Retina (tissue), 1 donor: ENCODE measurements at places on chromosomes 11 and 22.

- DNase-seq: no peak
These were observed at the start of gene CCDC83 for GRCh38 chr11:85855341-85855656. Gene CCDC83, plus strand, starts transcription at chr11:85855383. Its CDS starts 9,741 bp downstream, at chr11:85865124.

DNA sequence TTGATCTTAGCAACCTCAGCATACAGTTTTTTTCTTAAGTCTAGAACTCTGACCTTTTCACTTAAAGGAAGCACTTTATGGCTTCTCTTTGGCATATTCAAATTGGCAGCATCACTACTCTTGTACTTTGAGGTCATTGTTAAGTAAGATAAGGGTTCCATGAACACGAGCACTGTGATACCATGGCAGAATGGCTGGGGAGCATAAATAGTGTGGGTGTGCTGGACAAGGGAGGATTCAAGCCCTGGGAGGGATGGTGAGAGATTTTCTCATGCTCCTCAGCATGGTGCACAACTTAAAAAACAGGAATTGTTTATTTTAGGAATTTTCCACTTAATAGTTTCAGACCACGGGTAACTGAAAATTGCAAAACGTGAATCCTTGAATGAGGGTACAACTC, 111.4 kb downstream of the ATXN10 start:
- DNase-seq: no peak

- DNase-seq: no peak
These were observed 64.7 kb downstream of the LDLRAD3 start for GRCh38 chr11:36008584-36008983.

DNA sequence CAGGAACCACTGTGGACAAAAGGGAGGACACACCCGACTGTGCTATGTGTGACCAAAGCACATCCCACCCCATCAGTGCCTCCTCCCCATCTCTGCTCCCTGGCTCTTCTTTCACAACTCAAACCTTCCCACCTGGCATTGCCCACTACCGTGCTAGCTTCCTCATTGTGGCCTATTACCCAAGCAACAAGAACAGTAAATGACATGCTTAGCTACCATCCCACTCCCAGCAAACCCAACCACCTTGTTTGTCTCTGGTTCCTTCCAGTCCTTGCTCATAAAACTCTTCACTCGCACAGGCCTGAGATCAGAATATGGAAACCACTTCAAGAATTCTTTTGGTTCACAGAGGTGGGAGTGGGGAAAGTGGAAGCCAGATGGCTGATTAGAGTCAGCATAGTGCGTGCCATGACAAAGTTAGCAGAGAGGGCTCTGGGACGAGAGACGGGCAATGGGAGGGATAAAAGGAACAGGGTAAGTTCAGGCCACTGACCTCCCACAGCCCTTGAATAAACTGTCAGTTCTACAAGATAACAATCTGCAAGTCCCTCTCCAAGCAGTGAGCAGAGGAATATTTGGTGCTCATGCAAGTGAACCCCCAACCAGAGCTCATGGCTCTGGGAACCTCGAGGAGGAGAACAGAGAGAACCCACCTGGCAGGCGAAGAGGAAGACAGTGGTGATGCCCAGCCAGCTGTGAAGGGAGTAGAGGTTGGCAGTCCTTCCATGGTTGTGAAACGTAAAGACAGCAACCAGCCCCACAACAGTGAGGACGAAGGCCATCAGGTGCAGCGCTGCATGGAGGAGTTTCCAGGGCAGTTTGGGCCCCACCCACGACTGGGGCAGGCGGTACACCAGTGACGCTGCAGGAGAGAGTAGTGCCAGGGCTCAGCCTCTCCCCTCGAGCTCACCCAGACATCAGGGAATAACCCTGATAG, 8.3 kb downstream of the CYB561A3 start:
- no peak for DNase-seq

DNA sequence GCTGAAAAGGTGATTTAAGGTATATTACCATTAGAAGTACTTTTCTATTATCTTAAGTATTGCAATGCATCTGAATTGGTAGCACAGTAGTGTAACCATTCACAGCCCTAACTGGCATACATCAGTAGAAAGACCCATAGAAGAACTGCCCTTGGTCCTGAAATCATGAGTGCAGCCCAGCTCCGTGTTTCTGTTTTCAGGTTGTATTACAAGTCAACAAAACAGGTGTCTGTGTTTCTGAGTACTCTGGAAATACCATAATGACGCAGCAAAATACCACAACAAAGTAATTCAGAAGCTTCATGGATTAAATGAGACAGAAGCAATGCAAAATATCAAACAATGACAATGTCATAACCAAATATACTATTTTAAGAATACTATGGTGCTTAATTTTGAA, 226.3 kb downstream of the OPCML start:
- no peak for DNase-seq

DNA sequence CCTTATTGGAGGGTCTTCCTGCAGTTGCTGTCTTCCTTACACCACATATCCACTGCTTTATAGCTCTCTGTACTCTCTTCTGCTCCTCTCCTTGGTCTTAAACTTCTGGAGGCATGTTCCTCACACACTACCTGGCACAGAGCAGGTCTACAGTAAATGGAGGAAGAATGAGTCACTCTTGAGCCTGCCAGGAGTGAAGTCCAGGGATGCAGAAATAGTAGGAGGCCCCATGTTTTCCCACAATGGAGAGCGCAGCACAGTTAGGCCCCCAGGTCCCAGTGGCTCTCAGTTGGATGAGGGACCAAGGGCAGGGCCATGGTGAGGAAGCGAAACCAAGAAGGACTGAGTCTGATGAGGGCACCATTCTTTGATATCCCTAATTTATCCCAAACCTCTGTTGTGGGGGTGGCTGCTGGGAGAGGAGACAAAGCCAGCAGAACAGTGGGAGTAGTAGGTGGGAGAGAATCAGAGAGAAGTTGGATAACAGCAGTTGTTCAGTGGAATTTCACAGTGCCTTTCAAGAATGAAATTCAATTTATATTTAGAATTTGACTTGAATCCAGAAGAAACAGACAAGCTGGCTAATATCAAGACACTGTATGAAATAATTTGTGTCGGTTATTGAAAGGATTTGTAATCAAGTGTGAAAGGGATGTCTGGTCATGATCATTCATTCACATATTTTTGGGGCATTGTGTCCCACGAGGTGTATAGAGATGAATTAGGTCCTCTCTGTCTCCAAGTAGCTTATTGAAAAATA, 187.8 kb downstream of the HIPK3 start:
- no peak for DNase-seq

DNA sequence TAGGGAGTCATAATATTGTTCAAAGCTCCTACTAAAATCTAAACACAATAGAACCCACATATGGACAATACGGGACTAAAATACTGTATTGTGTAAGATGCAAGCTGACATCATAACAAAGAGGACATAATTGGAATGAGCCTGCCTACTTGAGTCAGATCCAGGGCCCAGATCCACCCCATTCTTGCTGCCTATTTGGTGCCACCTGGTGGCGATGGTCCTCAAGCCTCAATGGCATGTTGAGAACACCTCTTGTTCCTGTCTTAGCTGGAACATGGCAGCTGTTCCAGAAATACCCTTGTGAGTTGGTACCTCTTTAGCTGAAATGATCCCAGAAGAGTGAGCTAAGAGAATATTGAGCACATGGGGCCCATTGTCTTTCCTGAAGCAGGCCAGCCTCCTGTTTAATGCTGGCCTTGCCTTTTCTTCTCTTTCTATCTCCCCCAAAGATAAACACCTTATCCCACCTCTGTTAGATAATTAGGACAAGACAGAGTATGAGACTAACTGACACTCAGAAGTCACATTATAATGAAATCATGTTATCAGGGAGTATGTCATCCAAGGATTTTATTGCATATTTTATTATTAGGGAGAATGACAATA, 680.9 kb upstream of the ANO5 start:
- DNase-seq: peak; percentile 36

DNA sequence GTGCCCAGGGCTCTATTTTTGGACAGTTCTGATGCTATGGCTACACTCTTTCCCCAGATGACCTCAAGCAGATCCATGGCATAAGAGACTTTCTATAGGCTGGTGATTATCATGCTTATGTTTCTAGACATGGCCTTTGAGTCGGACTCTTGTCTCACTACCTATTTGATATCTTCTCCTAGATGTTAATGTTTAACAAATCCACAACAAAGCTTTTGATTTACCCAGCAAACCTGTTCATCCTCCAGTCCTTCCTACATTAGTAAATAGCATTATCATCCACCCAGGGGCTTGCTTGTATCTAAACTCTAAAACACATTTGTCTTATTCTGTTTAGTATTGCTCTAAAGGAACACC, 188.7 kb downstream of the CSNK2A3 start:
- DNase-seq: no peak

GRCh38 chr11:129722529-129722928, 93.1 kb upstream of the TMEM45B start:
- no peak for DNase-seq

GRCh38 chr22:17918840-17919239, 105.5 kb downstream of the MICAL3 start:
- no peak for DNase-seq

DNA sequence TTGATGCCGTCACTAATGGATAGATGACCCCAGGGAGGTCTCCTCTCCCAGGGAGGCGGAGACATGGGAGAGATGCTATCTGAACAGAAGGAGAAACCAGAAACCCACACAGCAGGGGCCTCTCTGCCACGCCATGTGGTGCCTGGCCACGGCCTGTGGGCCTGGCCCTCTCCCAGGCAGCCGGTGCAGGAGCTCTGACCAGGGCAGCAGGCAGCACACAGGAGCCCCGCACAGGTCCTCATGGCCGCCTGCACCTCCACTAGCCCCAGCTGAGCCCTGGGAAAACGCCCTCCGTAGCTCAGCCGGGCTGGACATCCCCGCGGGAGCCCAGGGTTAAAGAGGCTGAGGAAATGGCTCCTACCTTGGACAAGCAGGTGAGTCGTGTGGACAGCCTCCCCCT, 19.8 kb downstream of the IGSF9B start:
- DNase-seq: peak; percentile 42

DNA sequence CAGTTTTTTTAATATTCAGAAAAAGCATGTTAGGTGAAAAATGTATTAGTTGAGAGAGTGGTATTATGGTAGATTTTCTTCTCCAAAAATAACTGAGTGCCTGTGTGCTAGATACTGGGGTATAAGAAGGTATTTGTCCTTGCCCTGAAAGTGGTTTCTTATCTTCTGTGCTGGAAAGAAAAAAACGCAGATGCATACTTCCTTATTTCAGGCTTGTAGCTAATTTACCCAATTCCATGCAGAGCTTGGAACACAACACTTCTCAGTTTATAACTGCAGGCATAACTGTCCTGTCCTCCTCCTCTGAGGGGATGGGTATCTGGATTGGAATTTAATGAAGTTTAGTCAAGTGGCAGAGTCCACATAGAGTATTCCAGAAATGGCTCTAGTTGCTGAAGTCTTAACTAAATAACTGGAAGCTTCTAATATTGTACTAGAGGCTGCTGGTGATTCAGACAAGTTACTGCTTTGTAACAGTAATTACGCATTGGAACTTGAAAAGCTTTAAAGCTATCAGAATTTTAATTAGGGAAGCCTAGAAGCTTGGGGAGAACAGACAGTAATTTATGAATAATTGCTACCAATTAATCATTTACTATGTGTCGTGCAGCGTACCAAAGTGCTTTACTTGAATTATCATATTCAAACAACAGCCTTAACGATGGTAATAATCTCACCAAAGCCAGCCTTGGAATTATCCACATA, 12.7 kb upstream of the C11orf91 start:
- no peak for DNase-seq

GRCh38 chr22:19289475-19290161, 1.9 kb downstream of the CLTCL1 start:
- no peak for DNase-seq

GRCh38 chr11:30143098-30143705, 87.6 kb upstream of the FSHB start:
- peak; percentile 69 for DNase-seq
